ENCODE measurements at places on chromosomes 12 and 14.

- DNase-seq = no peak
Measured at GRCh38 chr12:95371571-95371970, 102.4 kb upstream of the METAP2 start.

DNA sequence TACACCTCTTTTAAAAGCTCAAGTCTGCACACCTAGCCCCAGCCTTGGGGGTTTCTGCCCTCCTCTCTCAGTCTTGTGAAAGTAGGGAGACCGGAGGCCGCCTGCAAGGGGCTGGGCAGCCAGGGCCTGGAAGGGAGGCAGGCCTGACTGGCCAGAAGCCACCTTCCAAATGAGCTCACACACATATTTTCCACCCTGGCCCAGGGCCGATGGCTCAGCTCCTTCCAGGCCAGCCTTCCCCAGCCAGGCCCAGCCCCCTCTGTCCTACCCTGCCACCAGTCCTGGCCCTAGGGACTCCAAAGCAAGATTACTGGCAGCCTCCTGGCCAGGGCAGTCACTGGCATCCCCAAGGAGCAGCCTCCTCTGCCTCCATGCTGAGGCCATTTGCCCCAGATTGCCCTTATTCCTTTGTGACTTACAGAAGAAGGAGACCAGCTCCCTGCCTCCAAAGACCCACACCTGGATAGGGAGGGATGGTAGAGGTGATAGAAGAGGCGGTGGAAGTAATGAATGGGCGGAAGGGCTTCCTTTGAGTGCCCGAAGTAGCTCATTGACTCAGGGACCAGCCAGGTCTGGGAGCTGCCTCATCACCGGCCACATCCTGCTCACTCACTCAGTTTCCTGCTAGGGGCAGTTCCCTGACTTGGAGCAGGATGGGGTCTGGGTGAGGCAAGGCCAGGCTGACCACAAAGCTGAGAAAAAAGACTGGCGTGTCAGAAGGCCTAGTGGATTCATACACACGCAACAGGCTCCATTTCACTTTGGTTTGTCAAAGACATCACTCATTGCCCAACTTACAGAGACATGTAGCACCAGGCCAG lies 14.8 kb downstream of the MMP14 start:
- DNase-seq = no peak

DNA sequence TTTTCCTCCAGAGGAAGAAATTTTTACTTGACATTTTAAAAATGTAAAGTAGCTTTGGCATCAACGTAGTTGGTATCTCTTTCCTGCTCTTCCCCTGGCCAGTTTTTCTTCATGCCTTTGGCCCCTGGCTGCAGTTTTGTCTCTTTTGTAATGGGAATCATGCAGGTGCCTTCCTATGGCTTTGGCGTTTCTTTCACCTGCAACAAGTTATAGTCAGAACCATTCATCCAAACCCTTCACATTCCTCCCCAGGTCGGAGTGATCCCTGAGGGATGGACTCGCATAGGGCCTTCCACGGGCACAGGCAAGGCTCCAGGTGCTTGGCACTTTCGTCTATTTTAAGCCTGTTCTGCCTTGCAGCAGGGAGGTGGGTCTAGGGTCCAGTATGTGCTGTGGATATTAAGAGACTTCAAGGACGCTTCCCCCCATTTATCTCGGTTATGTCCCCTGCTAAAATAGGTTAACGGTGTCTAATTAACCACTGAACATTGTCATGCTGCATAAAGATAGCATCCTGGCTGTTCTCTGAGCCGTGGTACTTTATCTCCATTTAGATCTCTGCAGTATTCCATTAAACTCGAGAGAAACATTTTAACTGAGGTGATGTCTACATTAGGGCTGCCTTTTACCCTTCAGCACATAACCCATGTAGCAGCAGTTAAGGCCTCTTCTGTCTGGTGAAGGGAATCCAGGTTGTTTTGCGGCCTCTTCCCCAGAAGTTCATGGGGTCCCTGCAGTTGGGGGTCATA lies 66.3 kb downstream of the IFT43 start:
- DNase-seq = no peak

GRCh38 chr12:4274396-4275015 lies 944 bp downstream of the CCND2 start:
- DNase-seq = peak; percentile 30

DNA sequence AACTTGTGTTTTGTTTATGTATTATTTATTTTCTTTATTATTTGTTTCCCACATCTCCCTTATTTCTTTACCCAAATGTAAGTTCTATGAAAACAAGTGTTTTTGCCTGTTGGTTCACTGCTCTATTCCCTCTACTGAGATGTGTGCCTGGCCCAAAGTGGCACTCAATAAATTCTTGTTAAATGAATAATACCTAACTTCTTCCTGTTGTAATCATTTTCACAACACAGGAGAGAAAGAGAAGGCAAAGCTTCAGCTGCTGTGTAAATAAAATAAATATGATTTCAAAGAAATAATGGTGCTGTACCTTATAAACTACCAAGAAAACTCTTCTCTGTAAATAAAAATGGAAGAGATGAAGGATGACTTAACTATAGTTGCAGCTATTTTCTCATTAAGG lies 116.2 kb downstream of the TRHDE start:
- DNase-seq = no peak

DNA sequence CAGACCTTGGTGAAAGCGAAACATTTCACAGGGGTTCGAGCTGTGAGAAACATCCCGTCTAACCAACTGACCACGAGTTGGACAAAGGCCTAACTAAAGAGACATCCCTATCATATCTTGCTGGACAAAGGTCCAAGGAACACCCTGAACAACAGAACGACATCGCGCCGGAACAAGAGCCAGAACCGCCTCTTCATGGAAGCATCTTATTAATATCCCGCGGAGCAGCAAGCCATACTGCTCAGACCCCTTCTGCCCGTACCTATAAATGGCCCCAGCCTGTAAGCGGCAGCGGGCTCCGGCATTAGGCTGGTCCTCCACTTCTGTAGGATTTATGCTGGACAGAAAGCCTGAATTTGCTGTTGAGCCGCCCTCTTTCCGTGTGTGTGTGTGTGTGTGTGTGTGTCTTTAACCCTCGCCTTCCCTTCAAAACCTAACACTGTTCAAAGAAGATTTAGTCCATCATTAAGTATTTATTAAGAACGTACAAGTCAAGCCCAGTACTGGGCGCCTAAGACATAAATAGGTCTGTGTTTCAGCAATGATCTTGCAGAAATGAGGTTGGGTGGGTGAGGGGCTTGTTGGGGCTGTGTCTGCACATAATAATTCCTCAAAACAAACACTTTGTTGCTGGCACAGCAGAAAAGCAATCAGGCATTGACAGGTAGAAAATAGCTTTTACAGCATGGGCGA lies 1.9 kb downstream of the SLC6A15 start:
- no peak for DNase-seq

DNA sequence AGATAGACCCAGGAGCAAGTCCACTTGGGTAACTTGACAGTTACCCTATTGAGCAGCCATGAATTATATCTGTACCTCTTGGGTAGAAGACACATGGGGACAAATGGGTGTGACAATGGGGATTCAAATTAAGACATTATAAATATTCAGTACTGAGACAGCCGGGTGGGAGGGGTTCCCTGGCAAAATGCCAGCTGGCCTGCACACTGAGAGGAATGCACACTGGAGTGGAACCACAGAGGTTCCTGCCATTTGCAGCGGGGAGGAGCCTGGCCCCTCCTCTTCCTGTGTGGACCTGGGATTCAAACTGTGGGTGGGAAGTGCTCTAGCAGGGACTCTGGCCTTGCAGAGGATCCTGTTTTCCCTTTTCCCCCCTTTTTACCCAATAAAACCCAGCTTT lies 118.7 kb upstream of the CDKN3 start:
- no peak for DNase-seq

DNA sequence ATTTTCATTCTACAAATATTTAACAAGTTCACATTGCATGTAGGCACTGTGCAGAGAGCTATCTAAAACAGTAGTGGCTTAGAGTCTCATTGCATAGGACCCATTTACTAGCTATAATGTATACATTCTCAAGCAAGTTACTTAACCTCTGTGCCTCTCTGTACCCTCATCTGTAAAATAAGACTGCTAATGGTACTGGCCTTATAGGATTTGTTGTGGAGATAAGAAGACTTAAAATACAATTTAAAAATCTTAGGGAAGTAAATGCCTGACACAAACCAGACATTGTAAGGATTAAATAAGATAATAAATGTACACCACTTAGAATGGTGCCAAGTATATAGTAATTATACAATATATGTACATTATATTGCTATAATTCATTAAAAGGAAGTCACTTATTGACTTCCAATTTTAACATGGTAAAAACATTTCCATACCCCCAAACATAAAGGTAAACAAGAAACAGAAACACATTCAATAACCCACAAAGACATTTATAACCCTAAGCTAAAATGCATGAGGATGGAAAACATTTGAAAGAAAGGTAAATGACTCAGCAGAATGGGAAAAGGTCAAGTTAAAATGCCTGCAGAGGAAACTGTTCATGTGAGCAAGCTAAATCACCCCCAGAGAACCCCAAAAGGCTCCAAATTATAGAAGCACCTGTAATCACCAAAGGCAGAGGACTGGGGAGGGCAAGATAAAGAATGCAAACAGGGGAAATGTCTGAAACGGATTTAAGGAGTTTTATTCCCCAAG lies 30.8 kb downstream of the RPS6KA5 start:
- DNase-seq = no peak

- DNase-seq = no peak
Measured at GRCh38 chr14:49767270-49767570, 733 bp upstream of the KLHDC2 start.

DNA sequence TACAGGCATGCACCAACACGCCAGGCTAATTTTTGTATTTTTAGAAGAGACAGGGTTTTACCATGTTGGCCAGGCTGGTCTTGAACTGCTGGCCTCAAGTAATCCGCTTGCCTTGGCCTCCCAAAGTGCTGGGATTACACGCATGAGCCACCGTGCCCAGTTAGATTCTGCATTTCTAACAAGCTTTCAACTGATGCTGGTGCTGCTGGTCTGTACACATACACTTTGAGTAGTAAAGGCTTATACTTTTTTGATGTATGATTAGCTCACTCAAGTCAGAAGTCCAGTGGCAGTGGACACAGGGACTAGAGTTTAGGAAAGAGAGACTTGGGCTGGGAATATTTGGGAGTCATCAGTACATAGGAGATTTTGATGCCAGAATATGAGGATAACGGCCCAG lies 2.2 kb upstream of the TBC1D15 start:
- no peak for DNase-seq

- peak; percentile 21 for DNase-seq
Measured at GRCh38 chr12:14369311-14369710, 3.8 kb downstream of the ATF7IP start.

DNA sequence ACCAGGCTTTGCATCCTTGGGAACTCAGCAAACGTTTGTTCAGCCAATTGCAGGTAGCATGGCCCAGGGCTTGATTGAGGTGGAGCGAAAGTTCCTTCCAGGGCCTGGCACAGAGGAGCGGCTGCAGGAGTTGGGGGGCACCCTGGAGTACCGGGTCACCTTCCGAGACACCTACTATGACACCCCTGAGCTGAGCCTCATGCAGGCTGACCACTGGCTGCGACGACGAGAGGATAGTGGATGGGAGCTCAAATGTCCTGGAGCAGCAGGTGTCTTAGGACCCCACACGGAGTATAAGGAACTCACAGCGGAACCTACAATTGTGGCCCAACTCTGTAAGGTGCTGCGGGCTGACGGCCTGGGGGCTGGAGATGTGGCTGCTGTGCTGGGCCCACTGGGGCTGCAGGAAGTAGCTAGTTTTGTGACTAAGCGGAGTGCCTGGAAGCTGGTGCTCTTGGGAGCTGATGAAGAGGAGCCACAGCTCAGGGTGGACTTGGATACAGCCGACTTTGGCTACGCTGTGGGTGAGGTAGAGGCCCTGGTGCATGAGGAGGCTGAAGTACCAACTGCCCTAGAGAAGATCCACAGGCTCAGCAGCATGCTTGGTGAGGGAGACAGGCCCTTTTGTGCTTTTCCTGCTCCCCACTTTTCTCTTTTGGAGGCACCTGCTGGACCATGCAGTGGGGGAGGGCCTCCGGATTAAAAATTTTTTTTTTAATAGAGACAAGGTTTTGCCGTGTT lies 799 bp downstream of the THTPA start:
- no peak for DNase-seq

Measured in CD8-positive, alpha-beta memory T cell (primary cell).